ENCODE measurements at places on chromosomes 7 and 10.

- no peak for DNase-seq
Measured at GRCh38 chr7:16348251-16348650, 73.1 kb downstream of the CRPPA start.

DNA sequence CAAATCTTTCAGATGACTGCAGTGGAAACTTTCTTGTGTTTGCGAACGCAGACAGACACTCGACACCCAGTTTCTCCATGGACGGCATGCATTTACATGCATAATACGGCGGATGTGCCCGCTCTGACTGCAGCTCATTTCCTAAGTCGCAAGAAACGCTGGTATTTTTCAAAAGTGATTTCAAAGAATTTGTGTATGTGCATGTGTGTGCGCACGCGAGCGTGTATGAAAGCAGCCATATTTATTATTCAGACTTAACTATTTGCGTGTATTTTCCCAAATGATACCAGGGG, 436.5 kb upstream of the MGMT start:
- DNase-seq, result no peak

- DNase-seq, result no peak
Measured at GRCh38 chr7:72069263-72069662, 342.9 kb downstream of the CALN1 start.

GRCh38 chr10:93445978-93446720, 36.0 kb downstream of the MYOF start:
- DNase-seq, result no peak

DNA sequence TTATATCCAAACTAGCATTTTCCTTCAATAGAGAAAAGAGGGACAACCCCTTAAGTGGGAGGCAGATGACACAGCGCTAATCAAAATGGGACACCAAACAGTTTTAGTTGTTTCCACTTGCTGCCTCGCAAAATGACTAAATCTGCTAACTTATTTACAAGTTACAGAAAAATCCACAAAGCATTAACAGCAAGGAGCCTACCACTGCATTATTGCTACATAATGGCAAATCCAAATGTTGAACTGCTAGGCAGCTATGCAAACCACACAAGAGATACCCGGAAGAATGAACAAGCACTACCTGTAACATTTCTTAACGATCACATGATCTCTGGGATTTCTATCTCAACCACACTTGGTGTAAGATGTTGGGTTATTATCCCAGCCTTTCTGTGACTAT, 96.7 kb downstream of the SFMBT2 start:
- DNase-seq, result no peak
